ENCODE measurements at places on chromosomes 13 and 19.

- no peak for DNase-seq
Measured at GRCh38 chr19:22893855-22894270, 61.8 kb downstream of the ZNF723 start.

- DNase-seq, result no peak
Measured at GRCh38 chr19:42563352-42564210, 31.1 kb downstream of the CEACAM8 start.

- no peak for DNase-seq
Measured at GRCh38 chr19:55441319-55441691, 1.8 kb downstream of the SHISA7 start.

- no peak for DNase-seq
Measured at GRCh38 chr13:40996426-40997092, 22.6 kb downstream of the ELF1 start.

DNA sequence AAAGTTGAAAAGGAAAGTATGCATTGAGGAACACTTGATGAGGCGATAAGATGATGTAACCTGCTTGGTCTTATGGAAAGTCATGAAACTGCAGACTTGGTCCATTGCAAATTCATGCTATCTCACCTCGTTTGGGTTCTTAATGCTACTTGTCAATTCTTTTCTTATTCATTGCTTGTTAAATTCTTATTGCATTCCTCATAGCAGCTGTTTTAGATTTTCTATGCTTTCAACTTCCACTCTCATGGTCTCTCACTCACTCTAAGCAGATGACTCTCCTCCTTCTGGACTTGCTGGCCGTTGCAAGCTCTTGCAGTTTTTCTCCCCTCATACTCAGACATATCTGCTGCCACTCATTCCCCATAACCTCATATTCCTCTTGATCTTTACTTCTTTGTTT lies 67.8 kb upstream of the CSNK1A1L start:
- no peak for DNase-seq

- no peak for DNase-seq
Measured at GRCh38 chr13:40779796-40780285, 8.9 kb upstream of the MRPS31 start.

- DNase-seq, result no peak
Measured at GRCh38 chr19:3516675-3517207, 10.6 kb downstream of the FZR1 start.

DNA sequence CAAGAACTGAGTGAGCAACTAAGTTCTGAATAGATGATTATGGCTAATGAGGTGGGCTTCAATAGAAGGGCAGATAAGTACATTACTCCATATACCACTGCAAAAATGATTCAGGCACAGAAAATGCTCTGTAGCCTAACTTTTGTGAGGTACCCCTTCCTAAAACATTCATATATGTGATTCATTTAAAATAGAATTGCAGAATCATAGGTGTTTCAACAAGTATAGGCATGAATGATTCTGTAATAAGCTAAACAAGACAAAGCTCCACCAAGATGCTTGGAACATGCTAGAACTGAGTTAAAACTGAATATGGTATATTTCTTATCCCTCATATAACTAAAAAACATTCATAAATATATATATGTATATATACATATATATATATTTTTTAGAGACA lies 12.1 kb downstream of the KBTBD7 start:
- DNase-seq, result no peak

DNA sequence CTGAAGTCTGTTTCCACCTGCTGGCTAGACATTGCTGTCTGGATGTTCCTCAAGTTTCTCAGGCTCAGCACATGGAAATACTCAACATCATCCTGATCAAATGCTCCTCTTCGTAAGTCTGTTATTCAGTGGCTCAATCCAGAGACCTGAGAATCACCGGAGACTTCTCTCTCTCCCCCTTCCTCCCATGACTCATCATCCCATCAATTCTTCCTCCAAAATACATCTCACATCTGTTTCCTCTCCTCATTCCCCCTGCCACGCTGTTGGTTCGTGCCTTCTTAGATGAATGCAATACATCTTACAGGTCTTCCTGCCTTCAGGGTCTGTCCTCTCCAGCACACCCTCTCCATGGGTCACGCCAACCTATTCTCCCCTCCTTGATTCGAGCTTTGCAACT lies 7.4 kb upstream of the RXFP2 start:
- DNase-seq, result no peak

- DNase-seq, result no peak
Measured at GRCh38 chr13:79725841-79726240, 244.9 kb downstream of the NDFIP2 start.

DNA sequence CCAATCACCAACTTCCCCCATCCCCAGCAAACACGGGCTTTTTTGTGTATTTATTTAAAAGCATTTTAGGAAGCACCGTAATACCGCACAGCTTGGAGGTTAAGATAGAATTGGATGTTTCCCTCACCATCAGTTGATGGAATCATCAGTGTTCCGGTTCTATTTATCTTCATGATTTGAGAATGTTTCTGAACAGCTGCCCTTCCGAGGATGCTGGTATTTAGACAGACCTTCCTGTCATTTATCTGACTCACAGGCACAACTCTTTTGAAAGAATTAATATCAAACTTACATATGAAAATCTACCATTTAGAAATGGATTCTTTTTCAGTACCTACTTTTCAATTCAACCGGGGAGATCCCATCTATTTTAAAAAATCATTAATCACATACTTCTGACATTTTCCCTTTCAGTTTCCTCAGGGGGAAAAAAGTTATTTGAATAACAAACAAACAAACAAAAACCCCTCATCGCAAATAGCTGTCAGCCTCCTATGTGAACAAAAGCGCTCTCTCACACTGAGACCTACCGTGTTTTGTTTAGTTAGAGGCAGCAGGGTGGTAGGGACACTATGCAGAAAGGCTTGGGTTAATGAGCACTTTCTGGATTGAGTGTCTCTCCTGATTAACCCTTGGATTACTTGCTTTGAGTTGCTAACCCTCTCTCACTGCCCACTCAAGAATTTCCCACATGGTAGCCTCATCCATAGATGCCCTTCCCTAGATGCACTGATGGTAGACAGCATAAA lies 189.3 kb downstream of the TM9SF2 start:
- DNase-seq, result no peak

- no peak for DNase-seq
Measured at GRCh38 chr13:113836768-113837559, 26.9 kb downstream of the GAS6 start.

DNA sequence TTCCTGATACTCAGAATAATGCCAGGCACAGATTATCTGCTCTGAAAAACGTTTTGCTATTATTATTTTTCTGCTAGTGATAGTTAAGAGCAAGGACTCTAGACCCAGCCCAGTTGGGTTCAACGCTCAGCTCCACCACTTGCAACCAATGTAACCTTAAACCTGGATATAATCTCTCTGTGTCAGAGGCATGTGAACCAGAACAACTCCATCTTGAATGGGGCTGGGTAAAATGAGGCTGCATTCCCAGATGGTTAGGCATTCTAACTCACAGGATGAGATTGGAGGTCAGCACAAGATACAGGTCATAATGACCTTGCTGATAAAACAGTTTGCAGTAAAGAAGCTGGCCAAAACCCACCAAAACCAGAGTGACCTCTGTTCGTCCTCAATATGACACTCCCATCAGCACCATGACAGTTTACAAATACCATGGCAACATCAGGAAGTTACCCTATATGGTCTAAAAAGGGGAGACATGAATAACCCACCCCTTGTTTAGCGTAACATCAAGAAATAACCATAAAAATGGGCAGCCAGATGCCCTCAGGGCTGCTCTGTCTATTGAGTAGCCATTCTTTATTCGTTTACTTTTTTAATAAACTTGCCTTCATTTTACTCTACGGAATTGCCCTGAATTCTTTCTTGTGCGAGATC lies 13.6 kb downstream of the FAM187B start:
- no peak for DNase-seq

GRCh38 chr13:32849369-32849768 lies 166.9 kb upstream of the KL start:
- no peak for DNase-seq
